ENCODE measurements at places on chromosomes 5 and 9.
A peak's percentile ranks its signal among the peaks of the same experiment; 100 is the strongest.

DNA sequence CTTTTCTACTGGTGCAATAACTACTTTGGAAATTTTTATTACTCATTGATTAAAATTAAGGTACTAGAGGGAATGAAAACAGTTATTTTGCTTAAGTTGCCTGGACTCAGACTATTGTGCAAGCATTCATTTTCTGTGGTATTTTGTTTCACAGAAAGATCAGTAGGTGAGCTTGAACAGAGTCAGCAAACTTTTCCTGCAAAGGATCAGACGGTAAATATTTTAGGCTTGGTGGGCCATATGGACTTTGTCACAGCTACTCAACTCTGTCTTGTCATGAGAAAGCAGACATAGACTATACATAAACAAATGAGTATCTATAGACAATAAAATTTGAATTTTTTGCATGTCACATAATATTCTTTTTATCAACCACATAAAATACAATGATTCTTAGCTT, 1036.4 kb downstream of the NR2F1-AS1 start:
- DNase-seq, result no peak

- DNase-seq, result no peak
Measured at GRCh38 chr5:149228618-149229297, 42.9 kb upstream of the AFAP1L1 start.

GRCh38 chr9:32441678-32442077, 57.2 kb downstream of the ACO1 start:
- no peak for DNase-seq

DNA sequence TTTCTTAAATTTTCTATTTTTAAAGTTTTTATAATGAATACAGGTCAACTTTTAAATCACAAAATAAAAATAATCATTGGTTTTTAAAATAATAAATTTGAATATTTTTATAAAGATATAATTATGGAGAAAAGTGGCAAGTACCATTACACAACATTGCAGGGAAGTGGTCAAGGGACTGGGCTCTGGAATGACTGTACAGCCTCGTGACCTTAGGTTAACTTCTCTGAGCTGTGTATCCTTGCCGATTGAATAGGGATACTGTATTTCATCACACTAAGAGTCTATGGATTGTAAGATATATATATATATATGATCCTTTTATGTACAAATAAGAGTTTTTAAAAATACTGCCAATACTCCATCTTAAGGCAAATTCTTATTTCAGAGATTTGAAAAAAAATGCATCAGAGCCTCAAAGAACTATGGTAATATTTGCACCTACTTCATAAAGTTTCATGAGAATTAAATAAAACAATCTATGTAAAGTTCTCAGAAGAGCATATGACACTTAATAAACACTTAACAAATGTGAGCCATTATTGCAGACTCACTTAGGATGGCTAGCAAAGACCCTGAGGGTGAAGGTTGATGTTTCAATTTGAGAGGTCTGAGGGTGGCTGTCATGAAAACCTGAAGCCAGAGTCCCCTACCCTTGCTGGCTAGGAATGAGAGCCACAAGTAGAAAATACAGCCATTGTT, 136.5 kb downstream of the CCDC192 start:
- no peak for DNase-seq

DNA sequence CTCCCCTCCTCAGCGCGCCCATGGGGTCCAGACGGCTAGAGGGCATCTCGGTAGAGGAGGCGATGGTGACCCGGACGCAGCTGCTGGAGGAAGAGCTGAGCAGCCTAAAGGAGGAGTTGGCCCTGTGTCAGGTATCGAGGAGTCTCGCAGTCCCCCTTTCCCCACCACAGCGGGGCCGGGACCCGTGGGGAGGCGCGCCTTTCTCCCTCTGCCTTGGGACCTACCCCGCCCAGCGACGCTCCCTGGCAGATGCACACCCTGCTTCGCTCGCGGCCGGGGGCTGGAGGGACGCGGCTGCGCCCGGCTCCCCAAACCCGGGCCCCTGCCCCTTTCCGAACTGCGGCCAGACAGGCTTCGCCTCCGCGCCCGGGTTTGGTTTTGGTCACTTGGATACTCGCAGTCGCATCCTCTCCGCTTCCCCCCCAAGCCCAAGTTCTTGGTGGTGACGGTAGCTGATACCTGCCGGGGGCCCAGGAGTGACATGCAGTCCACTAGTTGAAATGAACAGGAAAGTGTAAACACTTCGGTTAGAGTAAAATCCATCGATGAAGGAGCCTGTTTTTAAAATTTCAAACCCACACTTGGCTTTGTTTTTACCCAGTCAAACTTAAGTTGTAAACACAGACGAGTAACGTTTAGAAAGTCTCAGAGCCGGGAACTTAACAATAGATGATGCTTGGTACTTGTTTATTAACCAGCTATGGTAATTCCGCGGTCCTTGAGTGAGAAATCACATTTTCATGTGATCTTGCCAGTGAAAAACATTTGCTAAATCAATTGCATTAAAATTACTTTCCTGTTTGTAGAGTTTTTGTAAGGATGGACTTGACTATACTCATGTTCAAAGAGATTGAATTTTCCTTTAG, 688 bp downstream of the CNTLN start:
- DNase-seq, result no peak

- no peak for DNase-seq
Measured at GRCh38 chr5:167658889-167659288, 632.6 kb upstream of the WWC1 start.

- no peak for DNase-seq
Measured at GRCh38 chr5:125346316-125346715, 599.9 kb upstream of the ZNF608 start.

DNA sequence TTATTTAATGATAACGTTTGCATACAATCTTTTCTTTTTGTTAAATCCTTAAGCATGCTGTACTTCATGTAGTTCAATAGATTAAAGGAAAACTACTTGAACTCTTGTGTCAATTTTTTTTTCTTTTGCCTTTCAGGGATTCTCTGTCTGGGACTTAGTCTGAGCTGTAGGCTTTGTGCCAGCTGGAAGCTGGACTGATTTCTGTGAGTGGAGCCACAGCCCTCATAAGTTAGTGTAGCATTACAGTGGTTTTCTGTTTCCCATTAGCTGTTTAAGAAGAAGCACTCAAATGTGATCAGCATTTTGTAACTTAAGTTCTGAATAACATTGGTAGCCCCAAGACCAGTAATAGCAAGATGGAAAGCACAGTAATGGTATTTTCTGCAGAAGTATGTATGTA, 330.6 kb upstream of the MEF2C start:
- no peak for DNase-seq

DNA sequence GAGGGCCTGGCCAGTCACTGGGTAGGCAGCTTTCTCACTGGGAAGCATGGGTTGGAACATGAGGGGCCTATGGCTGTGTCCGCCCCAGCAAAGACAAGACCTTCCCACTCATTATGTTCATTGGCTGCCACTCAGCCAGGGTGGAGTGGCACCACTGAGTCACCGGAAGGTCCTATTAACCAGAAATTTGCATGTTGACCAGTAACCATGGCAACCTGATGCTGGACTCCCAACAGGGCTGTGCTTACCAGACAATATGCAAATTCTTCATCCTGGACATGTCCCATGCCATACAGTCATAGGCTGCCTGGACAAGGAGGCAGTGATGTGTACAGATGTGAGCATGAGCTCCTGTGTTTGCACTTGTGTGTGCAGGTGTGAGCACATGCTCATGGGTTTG, 66.7 kb downstream of the PSD2 start:
- no peak for DNase-seq

DNA sequence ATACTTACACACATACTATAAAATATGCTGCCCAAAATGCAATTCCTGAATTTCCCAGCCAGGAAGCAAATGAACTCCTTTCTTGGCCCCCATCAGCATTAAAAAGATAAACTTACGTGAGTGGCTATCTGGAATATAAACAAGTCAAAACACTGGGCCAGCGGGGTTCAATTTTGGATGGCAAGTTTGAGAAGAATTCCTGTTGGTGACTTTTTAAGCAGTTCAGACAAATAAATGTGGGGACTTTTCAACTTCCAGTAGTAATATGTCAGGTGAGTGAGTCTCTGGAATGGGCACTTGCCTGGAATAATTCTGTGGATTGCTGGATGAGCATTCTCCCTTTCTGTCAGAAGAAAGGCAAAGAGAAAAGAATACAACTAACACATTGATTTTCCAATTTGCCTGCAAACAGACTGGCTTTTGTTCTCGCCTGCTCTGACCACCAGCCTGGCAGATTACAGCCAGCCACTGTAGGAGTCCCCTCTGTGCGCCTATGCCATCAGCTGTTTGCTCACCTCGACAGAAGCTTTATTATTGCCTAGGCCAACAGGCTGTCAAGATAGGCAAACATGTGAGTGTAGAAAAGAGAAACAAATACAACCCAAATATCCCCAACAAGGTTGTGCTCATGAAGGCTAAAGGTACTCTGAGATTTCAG, 78.6 kb downstream of the MRPS27 start:
- DNase-seq, result no peak

- DNase-seq, result peak; percentile 88
Measured at GRCh38 chr9:81686614-81687520, 2.5 kb downstream of the TLE1 start.

- no peak for DNase-seq
Measured at GRCh38 chr5:18393565-18394442, 759.5 kb downstream of the TAF11L14 start.

DNA sequence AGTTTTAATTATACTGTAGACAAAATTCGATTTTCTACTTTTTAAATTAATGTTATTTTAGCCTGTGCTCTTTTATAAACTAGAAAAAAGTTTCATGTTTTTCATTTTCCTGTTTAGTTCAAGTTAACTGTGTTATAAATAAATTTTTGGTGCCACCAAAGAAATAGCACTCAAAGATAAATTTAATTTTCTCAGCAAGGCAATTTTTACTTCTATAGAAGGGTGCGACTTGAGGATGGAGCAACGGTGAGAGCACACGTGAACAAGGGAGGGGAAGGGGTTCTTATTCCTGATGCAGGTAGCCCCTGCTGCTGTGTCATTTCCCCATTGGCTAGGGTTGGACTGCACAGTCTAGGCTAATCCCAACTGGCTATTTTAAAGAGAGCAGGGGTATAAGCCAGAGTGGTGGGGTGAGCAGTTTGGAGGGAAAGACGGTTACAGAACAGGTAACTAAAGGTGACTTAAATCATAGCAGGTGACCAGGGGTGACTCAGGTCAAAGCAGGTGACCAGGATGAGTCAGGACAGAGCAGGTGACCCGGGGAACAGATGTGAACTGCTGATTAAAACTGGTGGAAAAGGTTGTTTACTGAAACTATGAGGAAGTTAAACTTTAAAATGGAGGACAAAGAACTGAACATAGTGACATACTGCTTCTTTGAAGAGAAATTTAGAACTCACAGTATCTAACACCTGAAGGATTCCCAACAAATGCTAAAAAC, 104.6 kb upstream of the GPBP1 start:
- no peak for DNase-seq

GRCh38 chr5:38576442-38576841, 20.0 kb upstream of the LIFR start:
- DNase-seq, result no peak

GRCh38 chr5:123037104-123037418, 536 bp upstream of the PPIC start:
- no peak for DNase-seq

DNA sequence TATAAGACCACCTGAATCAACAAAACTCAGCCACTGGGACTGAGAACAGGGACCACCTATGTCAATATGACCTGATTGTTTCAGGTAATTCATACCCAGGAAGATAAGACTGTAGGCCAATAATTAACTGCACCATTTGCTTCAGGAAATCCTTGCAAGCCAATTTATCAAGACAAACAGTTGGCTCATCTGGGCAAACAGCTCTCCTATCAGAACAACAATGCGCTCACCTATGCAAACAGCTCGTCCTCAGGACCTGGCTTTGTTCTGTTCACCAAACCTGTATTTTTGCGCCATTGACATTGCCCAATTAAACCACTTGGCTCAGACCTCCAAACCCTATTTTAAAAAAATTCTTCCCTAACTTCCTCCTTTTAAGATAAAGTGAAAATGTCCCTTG, 92.3 kb upstream of the MARCHF11 start:
- DNase-seq, result no peak

- no peak for DNase-seq
Measured at GRCh38 chr5:154325566-154325965, 120.2 kb upstream of the SAP30L start.

Measured in coronary artery (tissue), 2 donors.